ENCODE measurements at places on chromosomes 1 and 21.

GRCh38 chr1:181135437-181135731 lies 46.9 kb downstream of the IER5 start:
- DNase-seq = peak; percentile 60

DNA sequence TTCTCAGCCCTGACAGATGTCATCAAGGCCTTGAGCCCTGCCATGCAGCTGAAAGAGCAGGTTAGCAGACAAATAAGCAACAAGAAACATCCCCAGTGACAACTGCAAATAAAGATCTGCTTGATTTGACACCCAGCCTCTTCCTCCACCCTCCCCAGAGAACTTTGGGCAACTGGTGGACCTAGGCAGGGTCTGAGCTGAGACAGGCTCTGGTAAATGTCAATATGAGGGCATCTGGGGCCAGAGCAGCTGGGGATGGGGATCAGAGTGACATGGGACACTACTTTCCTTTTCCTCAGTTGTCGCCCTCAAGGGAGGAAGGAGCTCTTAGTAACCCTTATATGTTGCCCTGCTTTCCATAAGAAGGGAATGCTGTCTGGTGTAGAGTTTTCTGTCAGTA lies 544.1 kb downstream of the NEGR1 start:
- no peak for DNase-seq

DNA sequence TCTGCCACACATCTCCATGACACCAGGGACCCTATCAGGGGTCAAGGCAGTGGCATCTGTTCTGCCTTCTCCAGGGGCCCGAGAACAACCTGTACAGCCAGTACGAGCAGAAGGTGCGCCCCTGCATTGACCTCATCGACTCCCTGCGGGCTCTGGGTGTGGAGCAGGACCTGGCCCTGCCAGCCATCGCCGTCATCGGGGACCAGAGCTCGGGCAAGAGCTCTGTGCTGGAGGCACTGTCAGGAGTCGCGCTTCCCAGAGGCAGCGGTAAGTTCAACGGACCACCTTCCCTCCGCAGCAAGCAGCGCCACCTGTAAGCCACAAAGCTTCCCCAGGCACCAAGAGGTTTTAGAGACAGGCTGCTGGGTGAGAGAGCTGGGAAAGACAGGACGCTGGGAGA lies 15.9 kb downstream of the MX2 start:
- no peak for DNase-seq

GRCh38 chr1:248858096-248858890 lies 592 bp downstream of the ZNF692 start:
- DNase-seq = peak; percentile 56

DNA sequence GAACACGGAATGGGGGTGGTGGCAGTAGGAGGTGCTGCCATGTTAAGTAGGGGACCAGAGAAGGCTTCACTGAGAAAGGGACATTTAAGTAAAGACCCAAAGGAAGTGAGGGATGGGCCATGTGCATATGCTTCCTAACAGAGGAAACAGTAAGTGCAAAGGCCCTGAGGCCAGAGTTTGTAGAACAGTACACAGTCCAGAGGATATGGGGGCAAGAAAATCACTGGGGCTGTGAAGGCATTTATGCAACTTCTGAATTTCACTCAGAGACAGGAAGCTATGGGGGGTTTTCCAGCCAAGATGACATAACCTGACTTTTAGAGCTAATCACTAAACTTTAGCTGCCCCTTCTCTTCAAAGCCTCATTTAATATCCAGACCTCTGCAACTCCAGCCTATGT lies 202.5 kb upstream of the EDN2 start:
- no peak for DNase-seq

DNA sequence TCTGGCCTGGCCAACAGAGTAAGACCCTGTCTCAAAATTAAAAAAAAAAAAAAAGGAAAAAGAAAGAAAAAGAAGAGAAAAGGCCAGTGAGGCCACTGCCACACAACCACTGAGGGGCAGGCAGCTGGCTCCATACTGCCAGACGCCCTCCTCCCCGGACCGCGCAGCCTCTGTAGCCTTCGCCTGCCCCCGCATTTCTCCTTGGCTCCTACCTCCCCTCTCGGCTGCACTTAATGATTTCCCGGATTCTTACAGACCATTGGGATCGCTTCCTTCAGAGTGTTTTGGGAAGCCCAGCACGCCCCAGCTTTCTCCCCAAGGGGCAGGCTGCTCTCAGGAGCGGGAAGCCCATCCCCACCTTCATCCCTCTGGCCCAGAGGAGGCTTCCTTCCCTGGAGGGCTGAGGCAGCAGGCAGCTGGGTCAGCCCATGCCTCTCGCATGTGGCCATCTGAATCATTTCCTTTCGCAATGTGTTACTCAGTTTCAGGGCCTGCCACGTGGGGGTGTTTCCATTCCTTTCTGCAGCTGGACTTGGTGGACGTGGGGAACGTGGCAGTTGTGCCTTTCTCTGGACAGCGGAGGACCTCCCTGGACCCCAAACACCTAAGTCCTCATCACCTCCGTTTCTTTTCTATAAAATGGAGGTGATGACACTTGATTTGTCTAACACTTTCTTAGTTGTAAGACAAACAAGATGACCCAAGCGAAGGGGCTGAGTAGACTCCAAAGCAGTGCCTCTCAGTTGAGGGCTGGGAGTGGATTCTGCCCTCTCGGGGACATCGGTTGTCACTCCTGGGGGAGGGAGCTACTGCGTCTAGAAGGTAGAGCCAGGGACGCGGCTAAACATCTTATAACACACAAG lies 2.3 kb downstream of the SLC2A5 start:
- no peak for DNase-seq

GRCh38 chr1:11534846-11535245 lies 55.9 kb downstream of the DISP3 start:
- DNase-seq = no peak

DNA sequence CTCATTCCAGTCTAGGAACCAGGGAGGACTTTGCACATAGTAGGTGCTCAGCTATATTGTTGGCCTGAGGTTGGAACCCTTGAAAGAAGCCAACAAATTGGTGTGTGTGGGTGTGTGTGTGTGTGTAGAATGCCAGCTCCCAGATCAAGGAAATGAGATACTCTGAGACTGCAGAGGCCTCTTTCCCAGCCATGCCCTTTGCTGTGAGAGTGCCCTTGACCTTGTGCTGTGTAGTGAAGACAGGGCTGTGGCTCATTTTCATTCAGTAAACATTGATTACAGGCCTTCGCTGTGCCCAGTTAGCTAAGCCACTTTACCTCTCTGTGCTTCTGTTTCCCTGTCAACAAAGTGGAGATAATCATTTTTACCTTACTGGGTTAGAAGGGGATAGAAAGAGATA lies 3.2 kb downstream of the CYP4B1 start:
- no peak for DNase-seq

DNA sequence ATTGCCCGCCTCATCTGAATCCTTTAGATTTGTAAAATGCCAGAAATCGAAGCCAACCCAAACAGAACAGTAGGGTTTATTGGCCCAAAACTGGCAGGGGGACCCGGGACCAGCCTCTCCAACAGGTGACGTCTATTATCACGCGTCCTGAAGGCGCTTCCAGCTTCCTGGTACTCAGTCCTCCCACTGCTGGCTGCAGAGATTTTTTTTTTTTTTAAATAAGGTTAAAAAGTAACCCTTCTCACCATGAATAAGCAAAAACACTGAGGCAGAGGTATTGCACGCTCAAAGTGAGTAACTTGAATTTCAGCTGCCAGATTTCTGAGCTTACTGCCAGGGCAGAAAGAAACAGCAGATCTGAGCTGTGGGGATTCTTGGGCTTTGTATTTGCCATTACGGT lies 54.4 kb upstream of the GCLM start:
- DNase-seq = no peak

DNA sequence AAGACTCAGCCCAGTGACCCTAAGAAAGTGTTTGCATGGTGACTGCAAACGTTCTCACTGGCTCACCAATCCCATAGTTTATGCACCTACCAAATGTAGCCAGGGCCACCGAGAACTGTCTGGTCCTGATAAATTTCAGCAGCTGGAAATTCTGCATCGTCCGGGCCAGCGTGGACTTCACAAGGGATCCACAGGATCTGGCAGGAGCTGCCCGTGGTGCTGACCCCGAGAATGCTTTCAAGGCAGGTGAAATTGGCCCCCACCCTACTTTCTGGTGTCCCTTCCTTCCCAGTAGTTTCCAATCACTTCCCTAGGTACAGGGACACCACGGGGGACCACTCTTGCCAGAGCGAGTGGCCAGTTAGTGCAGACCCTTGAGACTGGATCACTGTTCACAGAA lies 26.2 kb downstream of the UBASH3A start:
- DNase-seq = no peak

- DNase-seq = no peak
Measured at GRCh38 chr1:8350914-8351684, 33.2 kb downstream of the SLC45A1 start.

DNA sequence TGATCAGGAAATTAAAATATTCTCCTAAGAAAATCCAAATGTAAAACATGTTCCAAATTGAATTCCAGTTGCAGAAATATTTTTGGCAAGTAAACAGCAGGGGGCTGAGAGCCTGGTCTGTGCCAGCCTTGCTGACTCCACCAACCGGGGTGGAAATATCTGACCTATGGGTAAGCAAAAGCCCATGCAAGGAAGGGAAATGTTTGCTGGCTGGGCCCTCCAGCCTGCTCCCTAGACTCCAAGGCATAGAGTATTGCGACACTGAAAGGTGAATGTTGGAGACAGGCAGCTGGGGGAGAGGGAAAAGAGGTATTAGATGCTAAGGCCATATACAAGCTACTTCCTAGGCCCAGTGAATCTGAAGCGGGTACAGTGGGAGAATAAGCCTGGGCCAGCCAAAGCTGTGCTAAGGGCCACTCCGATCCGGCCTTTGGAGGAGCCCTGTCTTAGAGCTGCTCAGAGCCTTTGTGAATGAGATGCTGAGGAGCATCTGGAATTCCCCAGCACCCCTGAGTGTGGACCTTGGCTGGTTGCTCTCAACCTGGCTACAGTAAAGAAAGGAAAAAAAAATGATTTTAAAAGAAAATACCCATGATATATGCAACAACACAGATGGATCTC lies 24.9 kb upstream of the ATP1B1 start:
- no peak for DNase-seq

Measured in SHP77 (cell line).